ENCODE measurements at places on chromosomes 1 and 21. TPM values are rescaled to one million over a fixed set of nuclear protein-coding genes. Genes with fewer than 3 reads are reported as not detected.

GRCh38 chr1:46289134-46289494 is 14.3 kb downstream of the LRRC41 start:
- H3K27ac ChIP-seq = no peak overlapping the region
- no peak overlapping the region for H3K4me3 ChIP-seq
- DNase-seq = no peak
- H3K36me3 ChIP-seq = peaks cover 18% of the 10 kb centered on the region
- no peaks in the 10 kb centered on the region for H3K4me1 ChIP-seq
- H3K27me3 ChIP-seq = no peaks in the 10 kb centered on the region

- no peaks in the 10 kb centered on the region for H3K27me3 ChIP-seq
- H3K36me3 ChIP-seq = no peaks in the 10 kb centered on the region
- no peak for DNase-seq
- H3K4me1 ChIP-seq = no peaks in the 10 kb centered on the region
Measured at GRCh38 chr1:13864760-13865159, 164.8 kb downstream of the PRDM2 start.

DNA sequence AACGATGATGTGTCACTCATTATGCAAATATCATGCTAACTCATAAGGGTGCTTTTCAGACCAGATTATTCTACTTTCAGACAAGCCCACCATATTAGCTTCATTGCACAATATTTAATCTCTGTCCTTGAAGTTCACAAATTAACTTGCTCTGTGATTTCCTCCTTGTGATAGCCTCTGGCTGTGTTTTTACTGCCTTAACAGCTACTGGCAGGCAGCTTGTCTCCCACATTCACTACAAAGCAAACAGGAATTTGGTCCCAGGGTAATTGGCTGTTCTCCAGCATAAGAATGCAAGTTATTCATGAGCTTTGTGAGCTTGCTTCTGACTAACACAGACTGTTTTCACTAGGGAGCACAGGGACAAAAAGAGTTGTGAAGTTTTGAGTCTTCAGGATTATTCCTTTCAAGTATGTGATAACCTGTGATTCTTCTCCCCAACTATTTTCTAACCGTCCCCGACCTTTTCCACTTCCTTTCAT is 87.9 kb upstream of the HMCN1 start:
- peak; percentile 94 for DNase-seq
- peak overlapping the region; percentile 36 for H3K27ac ChIP-seq
- H3K4me3 ChIP-seq = no peak overlapping the region

Gene LDLRAD2
- polyA plus RNA-seq = 0.03 TPM

Gene OR10K2
- polyA plus RNA-seq = not detected
